COLO829 (cell line): ENCODE measurements at places on chromosomes 6 and 20.

DNA sequence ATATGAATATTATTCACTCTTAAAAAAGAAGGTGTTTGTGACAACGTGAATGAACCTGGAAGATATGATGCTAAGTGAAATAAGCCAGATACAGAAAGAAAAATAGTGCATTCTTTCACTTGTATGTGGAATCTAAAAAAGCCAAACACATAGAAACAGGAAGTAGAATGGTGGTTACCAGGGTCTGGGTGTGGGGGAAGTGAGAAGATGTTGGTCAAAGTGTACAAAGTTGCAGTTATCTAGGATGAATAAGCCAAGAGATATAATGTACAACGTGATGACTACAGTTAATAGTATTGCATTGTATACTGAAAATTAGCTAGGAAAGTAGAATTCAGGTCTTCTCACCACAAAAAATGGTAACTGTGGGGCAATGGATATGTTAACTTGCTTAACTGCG lies 151.1 kb upstream of the HCRTR2 start:
- DNase-seq, result no peak

DNA sequence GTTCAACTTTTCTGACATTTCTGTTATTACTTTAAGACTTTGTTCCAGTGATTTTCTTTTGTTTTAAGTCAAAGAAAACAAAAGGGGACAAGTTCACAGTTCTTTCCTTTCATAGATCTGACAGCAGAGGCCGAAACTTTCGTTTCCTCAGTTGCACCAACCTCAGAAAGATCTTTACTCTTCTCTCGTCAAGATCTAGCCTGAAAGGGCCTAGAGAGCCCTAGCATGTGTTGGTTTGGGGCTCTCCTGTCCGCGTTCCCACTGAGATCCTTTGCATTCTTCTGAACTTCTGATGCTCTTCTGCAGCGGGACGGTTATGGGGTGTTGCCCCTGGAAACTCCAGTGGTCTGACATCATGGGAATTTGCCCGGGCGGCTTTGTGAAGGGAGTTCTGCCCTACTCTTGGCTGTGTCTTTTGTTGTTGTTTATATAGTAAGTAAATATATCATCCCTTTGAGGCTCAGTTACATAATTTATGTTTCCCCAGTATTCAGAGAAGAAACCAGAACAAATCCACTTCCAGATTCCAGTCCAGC lies 129.1 kb downstream of the SASH1 start:
- no peak for DNase-seq

- no peak for DNase-seq
Measured at GRCh38 chr6:90478278-90478677, 108.6 kb downstream of the MAP3K7 start.

- no peak for DNase-seq
Measured at GRCh38 chr6:74420221-74420620, 724.2 kb downstream of the CD109 start.

- no peak for DNase-seq
Measured at GRCh38 chr6:124964764-124965105, 2.5 kb downstream of the RNF217 start.

- no peak for DNase-seq
Measured at GRCh38 chr20:46772901-46773300, 63.5 kb downstream of the SLC2A10 start.

DNA sequence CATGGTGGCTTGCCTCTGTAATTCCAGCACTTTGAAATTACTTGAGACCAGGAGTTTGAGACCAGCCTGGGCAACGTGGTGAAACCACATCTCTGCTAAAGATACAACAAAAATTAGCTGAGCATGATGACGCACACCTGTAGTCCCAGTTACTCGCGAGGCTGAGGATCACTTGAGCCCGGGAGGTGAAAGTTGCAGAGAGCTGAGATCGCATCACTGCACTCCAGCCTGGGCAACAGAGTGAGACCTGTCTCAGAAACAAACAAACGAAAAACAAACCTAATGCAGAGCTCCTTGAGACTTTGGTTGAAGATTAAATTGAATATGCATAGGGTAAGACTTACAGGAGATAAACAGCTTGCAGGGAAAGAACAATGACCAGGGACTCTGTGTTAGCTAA lies 80.8 kb downstream of the SCAF8 start:
- no peak for DNase-seq

GRCh38 chr6:24743265-24743943 lies 24.4 kb upstream of the C6orf62 start:
- peak; percentile 97 for DNase-seq

DNA sequence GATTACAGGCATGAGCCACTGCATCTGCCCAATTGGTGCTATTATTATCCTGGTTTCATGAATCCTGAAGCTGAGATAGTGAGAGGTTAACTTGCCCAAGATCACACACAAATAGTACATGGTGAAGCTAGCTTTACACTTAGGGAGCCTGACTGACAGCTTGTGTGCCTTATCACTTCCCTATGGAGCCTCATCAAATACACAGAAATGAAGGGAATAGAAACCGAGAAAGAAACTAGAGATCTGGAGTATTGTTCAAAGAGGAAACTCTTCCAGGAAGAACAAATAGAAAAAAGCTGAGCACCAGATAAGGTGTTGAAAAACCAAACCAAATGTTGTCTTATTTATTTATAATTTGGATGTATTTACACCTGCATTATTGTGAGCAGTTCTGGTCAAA lies 155.0 kb upstream of the CITED2 start:
- no peak for DNase-seq
